ENCODE measurements at places on chromosomes 3 and 15.

DNA sequence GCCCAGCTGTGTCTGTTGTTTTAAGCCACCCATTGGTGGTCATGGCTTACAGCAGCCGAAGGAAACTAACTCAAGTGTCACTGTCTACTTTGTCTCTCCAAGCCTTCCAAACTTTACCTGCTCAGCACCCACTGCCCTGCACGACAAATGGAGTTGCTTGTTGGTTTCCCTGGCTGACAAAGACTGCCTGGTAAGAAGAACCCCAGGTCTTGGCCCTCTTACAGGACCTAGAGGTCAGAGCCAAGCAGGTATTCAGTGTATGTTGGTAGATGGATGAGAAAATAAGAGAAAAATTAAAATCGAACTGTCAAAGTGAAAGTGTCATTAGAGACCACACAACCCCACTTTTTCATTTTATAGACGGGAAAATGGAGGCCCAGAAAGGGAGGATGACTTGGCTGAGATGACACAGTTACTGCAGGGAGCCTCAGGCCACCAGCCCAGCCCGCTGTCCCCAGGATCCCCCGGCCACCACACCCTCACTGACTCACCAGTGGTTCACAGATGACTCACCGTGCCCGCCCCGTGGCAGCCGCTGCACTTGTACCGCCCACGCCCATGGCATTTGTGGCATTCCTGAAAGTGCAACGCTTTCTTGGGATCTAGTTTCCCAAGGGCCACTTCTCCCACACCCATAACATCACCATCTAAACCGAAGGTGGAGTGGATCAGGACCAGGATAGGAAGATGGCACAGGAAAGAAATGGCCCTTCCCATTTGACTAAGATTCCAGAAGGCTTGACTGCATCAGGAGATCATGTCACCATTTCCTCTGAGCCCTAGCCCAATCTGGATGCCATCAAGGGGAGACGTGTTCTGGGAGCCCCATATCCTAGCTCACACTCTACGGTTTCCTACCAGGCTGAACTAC lies 15.2 kb downstream of the SSUH2 start:
- peak; percentile 32 for DNase-seq

GRCh38 chr3:24854748-24855147 lies 360.1 kb upstream of the THRB start:
- no peak for DNase-seq

DNA sequence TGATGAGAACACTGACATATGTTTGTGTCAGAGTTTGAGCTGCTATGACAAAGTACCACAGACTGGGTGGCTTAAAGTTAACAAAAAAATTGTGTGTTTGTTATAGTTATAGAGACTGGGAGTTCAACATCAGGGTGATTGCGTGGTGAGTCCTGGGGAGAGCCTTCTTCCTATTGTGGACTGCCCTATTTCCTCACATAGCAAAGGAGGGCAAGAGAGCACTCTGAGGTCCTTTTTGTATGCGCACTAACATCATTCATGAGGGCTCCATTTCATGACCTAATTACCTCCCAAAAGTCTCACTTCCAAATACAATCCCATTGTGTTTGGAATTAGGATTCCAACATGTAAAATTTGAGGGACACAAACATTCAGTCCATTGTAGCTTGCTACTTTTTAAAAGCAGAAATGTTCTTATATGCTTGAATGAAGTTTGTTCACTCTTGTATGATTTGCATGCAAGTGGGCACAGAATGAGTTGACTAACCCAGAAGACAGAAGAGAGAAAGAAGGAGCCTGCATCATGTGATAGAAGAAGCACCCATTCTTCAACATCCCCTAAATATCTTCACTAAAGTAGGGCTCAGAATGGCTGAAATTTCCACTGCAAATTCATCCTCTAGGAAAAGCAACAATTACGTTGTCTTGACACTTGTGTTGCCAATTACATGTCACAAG lies 18.9 kb upstream of the ALCAM start:
- DNase-seq: no peak

DNA sequence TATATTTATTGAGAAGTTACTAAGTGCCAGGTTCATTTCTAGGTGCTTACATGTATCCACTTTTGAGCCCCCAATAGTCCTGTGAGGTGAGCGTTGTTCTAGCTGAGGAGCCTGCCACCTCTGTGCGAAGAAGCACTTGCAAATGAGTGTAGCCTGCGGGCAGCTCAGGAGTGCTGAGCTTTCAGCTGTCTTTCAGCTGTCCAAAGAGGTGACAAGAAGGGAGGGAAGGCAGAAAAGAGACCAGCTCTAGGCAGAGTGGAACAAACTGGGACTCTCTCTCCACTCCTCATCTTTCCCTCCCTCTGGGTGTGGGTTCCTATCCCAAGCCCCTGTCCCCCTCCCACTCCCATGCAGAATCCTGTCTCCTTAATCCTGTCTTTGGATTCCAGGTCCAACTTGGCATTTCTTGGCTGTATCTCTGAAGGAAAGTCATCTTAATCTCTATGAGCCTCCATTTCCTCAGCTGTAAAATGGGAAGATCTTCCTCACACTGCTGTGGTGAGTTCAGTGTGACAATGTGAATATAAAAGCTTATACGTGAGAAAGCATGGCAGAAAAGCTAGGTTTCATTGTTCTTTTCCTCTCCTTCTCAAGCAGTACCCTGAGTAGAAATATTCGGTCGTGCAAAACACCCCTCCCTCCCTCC lies 6.7 kb upstream of the SRP14 start:
- DNase-seq: no peak

- no peak for DNase-seq
These were observed 28.5 kb downstream of the TMEM41A start for GRCh38 chr3:185470323-185470722.

- DNase-seq: no peak
These were observed 253.5 kb upstream of the CTDSPL start for GRCh38 chr3:37608061-37608702.

DNA sequence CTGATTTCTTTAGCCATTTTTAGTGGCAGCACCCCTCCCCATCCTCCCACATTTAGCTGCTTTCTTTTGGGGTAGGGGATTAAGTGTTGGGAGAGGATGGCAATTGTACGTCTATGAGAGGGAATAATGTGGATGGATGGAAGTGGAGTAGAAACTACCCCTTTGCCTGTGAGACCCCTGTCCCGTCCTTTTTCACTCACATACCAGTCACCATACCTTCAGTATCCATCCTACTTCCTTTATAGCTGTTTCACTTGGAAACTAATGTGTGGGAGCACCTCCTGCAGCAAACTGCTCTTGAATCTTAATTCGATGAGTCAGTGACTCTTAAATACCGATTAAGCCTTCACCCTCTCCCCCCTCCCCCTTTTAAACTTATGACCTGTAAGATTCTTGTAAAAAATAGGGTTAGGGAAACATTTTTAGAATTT lies 730 bp downstream of the SPRED1 start:
- DNase-seq: no peak

DNA sequence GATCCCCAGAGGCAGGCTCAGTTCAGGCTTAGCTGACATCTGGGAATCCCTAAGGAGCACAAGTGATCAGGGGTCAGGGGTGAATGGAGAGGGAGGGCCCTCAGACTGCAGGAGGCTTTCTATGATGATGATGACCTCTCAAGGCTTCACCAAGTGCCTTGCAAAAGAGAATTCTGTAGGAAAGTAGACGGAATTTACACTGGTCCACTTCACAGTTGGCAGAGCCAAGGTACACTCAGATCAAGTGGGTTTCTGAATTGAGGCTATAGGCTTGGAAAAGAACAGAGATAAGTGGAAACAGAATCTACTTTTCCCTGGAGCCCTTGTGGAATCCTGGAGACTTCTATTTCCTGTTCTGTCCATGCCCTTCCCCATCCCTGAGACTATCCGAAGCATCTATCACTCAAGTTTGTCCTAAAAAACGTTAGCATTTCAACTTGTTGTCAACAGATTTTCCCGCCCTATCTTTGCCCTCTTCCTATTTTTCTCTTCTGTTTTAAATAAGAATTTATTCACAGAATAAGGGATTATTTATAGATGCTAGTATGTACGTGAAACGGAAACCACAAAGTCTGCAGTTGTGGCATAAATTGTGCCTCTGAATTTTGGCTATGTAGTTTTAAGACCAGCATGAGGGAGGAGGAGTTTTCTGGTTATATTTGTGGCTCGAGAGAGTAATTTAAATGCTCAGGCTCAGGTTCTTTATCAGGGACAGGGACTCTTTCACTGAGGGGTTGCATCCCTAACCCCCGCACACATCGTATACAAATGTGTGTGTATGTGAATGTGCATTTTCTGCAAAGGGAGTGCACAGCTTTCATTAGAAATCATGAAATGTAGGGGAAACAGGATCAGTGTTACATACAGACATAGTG lies 12.8 kb downstream of the GCSAM start:
- no peak for DNase-seq

- no peak for DNase-seq
These were observed 1.6 kb downstream of the WDR72 start for GRCh38 chr15:53757906-53758305.

DNA sequence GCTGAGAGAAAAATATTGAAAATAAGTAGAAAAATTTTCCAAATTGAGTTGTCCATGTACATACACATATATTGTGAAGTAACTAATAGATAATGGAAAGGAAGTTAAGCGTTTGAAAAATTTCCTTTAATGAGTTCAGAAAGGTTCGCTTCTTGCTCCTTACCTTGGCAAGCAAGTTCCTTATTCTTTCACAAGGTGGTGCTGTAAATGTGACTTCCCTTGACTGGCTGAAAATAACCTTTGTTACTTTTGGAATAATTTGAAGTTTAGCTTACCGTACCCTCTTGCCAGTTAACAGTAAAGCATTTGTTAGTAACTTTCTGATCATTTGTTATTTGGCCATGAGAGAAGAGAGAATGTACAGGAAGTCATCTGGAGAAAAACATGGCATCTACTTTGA lies 41.6 kb downstream of the PYDC2 start:
- no peak for DNase-seq

- no peak for DNase-seq
These were observed 14.3 kb upstream of the PDE8A start for GRCh38 chr15:84967380-84967779.

- no peak for DNase-seq
These were observed 570.2 kb upstream of the ALCAM start for GRCh38 chr3:104796556-104796955.

- DNase-seq: no peak
These were observed 75.8 kb downstream of the FBN1 start for GRCh38 chr15:48569591-48570302.

- no peak for DNase-seq
These were observed 78.4 kb downstream of the PLSCR2 start for GRCh38 chr3:146390957-146391356.

GRCh38 chr3:193396451-193397244 lies 18.1 kb upstream of the ATP13A5 start:
- DNase-seq: no peak

- no peak for DNase-seq
These were observed 480.7 kb upstream of the THBS1 start for GRCh38 chr15:39100106-39100660.

GRCh38 chr3:54390582-54390981 lies 268.2 kb downstream of the CACNA2D3 start:
- no peak for DNase-seq

- no peak for DNase-seq
These were observed 22.7 kb upstream of the IREB2 start for GRCh38 chr15:78415284-78415683.

GRCh38 chr3:95228416-95228815 lies 1165.6 kb downstream of the NSUN3 start:
- DNase-seq: no peak

DNA sequence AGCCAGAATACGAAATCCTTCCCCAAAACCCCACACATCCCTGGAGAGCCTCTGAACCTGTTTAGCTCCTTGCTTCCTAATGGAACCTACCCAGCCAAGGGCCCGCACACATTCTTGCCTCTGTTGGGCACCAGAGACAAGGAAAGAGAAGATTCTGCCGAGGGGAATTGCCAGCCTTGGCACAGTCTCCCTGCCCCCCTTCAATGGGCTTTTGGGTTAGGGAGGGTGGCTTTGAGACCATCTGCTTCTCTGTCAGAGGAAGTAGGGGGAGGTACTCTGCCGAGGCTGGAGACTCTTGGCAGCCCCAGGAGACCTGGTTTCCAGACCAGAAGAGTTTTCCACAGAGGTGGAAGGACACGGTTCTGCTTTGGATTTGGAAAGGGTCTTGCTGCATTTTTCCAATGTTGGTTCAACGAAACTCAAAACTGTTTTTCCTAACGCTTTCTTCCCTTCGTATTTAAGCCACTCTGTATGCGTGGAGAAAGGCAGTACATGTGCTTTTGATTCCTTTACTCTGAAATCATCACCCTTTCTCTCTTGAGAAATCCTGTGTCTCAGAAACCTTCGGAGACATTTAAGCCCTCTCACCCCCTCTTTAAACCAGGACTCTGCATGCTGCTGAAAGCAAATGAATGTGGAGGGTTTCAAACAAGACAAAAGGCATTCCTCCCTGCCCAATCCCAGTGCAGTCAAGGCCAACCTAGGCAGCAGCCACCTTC lies 78.8 kb upstream of the PRR23C start:
- DNase-seq: no peak

DNA sequence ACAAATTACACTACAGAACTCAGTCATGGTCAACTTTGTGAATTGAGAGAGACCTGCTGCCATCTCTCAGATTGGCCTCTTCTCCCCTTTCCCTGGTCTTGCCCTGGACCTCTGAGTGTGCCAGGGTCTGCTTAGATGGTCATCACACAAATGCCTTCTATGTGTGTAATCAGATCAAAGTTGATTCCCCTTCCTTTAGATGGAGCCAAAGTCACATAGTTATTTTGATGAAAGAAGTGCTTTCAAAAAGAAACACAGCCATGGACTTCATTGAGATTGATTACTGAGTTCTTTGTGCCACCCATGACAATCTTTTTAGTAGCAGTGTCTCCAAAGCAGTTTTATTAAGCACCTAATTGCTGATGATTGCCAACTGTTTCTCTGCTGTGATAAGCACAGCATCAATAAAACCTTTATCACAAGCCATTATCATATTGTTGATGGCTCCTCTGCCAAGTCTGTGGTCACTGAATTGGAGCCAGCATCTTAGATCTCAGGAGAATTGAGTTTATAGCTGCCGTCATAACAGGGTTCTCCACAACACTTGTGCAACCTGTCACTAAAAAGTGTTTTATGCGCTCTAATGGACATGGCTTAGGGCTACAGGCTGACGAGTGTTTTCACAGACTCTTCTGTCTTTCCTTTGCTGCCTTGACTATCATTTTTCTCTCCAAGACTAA lies 149.7 kb upstream of the NUDT16 start:
- DNase-seq: no peak
